Hematopoietic multipotent progenitor cell treated with erythropoietin and hydrocortisone succinate and interleukin-3 and kit ligand, for 8 days (in vitro differentiated cells): ENCODE measurements at places on chromosomes 12 and 14.

- DNase-seq, result no peak
Observed at GRCh38 chr14:68380329-68380741, 412.5 kb downstream of the ZFP36L1 start.

- DNase-seq, result no peak
Observed at GRCh38 chr12:27610374-27610773, 85.9 kb upstream of the REP15 start.

GRCh38 chr14:92922883-92923743 is at the start of gene CHGA:
Gene CHGA (plus strand): TSS chr14:92923150. CDS start chr14:92923360, 210 bp downstream.
- DNase-seq, result peak; percentile 49

DNA sequence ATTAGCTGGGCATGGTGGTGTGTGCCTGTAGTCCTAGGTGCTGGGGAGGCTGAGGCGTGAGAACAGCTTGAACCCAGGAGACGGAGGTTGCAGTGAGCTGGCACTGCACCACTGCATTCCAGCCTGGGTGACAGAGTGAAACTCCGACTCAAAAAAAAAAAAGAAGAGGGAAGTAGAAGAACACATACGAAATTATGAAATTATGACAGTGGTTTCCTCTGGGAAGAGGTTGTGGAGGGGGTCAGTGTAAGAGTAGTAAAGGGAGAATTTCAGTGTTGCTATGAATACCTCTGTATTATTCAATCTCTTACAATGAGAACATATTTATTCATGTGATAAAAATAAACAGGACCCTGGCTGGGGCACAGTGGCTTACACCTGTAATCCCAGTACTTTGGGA is 24.7 kb upstream of the CSRNP2 start:
- DNase-seq, result no peak

GRCh38 chr12:82754856-82755255 is 68.2 kb downstream of the TMTC2 start:
- DNase-seq, result no peak

DNA sequence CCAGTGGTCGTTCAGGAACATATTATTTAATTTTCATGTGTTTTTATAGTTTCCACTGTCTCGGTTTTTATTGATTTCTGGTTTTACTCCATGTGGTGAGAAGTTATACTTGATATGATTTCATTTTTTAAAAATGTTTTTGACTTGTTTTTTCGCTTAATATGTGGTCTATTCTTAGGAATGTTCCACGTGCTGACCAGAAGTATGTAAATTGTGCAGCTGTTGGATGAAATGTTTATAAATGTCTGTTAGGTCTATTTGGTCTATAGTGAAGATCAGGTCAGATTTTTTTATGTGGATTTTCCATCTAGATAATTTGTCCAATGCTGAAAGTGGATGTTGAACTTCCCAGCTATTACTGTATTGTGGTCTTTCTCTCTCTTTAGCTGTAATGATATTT is 433.8 kb upstream of the MIS18BP1 start:
- no peak for DNase-seq
